Stomach (tissue), 19 donors: ENCODE measurements at places on chromosomes 1 and 21. TPM values are rescaled to one million over a fixed set of nuclear protein-coding genes. Genes with fewer than 3 reads are reported as not detected.

- DNase-seq, result no peak
These were observed 73.7 kb downstream of the TOR3A start for GRCh38 chr1:179155615-179156014.

GRCh38 chr1:63773815-63774616 lies at the start of gene ROR1:
Gene ROR1, plus strand, starts transcription at chr1:63774017.
- DNase-seq, result peak; percentile 97

GRCh38 chr1:233327651-233328141 lies at the start of gene MAP3K21:
Gene MAP3K21, plus strand, starts transcription at chr1:233327724. Its CDS starts 305 bp downstream, at chr1:233328029.
- DNase-seq, result no peak

The TRIM67 gene
- not detected for total RNA-seq
